Naive B cell (primary cell): ENCODE measurements at places on chromosomes 4 and X. TPM values are rescaled to one million over a fixed set of nuclear protein-coding genes. Genes with fewer than 3 reads are reported as not detected.

GUCY2F gene
- not detected for polyA plus RNA-seq

EMD gene
- 25.4 TPM for polyA plus RNA-seq

SPANXN3 gene
- polyA plus RNA-seq = not detected

CTSO gene
- polyA plus RNA-seq = 43.7 TPM

UGT2B10 gene
- not detected for polyA plus RNA-seq

TMEM150C gene
- polyA plus RNA-seq = not detected

CTBP1 gene
- 57.3 TPM for polyA plus RNA-seq

ARHGAP24 gene
- 95.4 TPM for polyA plus RNA-seq

SEC24B gene
- 15.0 TPM for polyA plus RNA-seq

PHEX gene
- polyA plus RNA-seq = 0.20 TPM

BEX5 gene
- polyA plus RNA-seq = not detected

EMCN gene
- polyA plus RNA-seq = not detected

CYTL1 gene
- not detected for polyA plus RNA-seq
